A549 treated with dexamethasone at 1 μM for 4 hours (cell line): ENCODE measurements at places on chromosomes 7 and 10. TPM values are rescaled to one million over a fixed set of nuclear protein-coding genes. Genes with fewer than 3 reads are reported as not detected.

Gene PNLIPRP3
- 0.04 TPM in 2 of 5 replicates, not detected in the others for total RNA-seq

Gene NPC1L1
- 0.06 to 0.12 TPM (median 0.09 TPM) in 5 replicates for total RNA-seq

Gene NUTM2A
- total RNA-seq = 0.04 to 0.15 TPM (median 0.08 TPM) in 4 of 5 replicates, not detected in the other

Gene PNLIP
- total RNA-seq = 0.16 to 0.27 TPM (median 0.21 TPM) in 5 replicates

Gene PALS2
- total RNA-seq = 19.3 to 26.0 TPM (median 22.8 TPM) in 5 replicates
